ENCODE measurements at places on chromosomes 13 and 19. TPM values are rescaled to one million over a fixed set of nuclear protein-coding genes. Genes with fewer than 3 reads are reported as not detected.

DNA sequence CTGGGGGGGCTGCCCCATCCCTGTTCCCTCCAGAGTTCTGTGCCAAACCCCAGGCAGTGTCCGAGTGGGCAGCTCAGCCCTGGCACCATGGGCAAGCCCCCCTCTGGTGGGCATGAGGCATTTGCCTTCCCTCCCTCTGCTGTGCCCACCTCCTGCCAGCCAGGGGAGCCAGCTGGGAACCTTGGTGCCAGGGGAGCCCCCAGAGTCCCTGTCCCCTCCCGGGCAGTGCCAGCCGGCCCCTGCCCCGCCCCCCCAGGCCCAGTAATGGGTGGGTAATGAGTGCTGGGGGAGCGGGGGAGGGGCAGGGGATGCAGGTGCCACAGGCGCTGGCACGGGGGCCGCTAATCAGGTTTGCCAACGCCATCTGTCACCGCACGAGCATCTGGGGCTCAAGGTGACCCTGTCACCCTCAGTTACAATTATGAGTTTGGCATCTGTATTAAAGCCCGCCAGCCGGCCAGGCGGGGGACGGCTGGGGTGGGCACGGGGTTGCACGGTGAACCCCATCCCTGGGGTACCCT lies 5.9 kb downstream of the DAND5 start:
- DNase-seq, result no peak

Gene CGB5
- not detected for total RNA-seq

- DNase-seq, result no peak
These were observed 64.2 kb downstream of the SIAH3 start for GRCh38 chr13:45787346-45787745.

Gene RETN
- not detected for total RNA-seq

Gene ZNF577
- 13.2 TPM for total RNA-seq

DNA sequence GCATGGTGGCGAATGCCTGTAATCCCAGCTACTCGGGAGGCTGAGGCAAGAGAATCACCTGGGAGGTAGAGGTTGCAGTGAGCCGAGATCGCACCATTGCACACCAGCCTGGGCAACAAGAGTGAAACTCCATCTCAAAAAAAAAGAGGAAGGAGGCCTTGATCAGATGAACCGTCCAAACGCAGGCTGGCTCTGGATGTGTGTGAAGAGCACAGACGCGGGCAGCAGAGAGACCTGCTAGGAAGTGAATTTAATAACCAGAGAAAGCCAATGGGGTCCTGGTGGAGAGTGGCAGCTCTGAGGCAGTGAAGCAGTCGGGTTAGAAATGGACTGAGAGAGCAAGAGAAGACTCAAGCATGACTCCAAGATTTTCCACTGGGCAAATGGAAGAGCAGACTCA lies 136.5 kb downstream of the RNF17 start:
- DNase-seq, result no peak

Gene CILP2
- 0.29 TPM for total RNA-seq

Gene MBD3L2
- total RNA-seq, result not detected

Gene SULT2A1
- not detected for total RNA-seq

DNA sequence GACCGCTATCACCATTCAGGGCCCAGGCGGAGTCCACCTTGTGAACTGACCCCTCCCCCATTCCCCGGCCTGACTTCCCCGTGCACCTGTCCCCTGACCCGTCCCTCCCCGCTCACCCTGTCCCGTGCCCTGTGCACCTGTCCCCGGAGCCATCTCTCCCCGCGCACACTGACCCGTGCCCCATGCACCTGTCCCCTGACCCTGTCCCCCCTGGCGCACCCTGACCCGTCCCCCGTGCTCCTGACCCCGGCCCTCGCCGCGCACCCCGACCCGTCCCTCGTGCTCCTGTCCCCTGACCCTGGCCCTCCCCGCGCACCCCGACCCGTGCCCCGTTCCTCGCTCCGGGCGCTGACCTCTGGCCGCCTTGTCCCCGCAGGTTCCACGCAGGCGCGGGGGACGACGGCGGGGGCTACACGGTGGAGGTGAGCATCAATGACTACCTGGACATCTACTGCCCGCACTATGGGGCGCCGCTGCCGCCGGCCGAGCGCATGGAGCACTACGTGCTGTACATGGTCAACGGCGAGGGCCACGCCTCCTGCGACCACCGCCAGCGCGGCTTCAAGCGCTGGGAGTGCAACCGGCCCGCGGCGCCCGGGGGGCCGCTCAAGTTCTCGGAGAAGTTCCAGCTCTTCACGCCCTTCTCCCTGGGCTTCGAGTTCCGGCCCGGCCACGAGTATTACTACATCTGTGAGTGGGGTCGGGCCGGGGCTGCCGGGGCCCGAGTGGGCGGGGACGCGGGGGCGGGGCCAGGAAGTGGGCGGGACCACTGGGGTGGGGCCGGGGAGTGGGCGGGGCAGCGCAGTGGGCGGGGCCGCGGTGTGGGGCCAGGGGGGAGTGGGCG lies 9.7 kb downstream of the EFNA2 start:
- DNase-seq, result no peak

DNA sequence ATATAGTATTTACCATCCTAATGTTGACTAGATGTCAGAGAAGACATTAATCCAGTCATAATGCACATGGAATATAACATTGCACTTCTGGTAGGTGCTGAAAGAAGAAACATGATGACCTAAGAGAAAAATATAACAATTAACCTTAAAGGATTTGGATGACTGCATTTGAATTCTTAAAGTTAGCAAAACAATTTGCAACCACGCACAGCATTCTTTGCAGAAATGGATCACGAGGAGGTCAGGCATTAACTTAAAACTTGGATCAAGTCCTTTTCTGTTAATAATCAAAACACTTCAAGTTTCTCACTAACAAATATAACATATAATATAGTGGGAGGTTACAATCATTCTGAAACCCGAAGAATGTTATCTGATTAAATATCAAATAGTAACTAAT lies 525.0 kb upstream of the SLITRK6 start:
- no peak for DNase-seq

DNA sequence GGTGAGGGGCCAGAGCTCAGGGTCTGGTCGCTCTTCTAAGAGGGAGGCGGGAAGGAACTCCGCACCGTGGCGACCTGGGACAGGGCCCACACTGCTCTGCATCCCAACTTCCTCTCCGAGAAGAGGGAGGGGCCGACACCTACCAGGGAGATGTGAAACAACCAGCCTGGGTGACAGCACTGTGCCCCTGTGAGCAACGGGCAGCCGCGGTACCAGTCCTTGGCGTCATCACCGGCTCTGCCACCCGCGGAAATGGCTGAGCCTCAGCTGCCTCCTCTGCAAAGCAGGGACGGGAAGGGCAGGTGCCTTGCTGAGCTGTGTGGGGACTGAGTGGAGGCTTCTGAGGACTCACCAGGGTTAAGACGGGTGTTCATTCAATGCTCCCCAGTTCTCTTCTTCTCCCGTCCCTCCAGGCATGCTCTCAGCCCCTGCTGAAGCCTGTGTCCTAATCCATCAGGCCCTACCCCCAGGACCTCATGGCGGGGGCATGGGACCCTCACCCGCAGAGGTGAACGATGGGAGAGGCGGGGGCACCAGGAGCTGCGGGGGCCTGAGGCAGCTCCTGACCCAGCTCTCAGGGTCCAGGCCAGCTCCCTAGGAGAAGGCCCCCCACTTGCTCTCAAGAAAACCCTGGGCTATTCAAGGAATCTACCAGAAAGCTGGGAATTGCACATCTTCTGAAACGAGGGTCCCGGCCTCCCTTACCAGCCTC lies 9.3 kb downstream of the ZNF787 start:
- DNase-seq, result peak; percentile 61

- no peak for DNase-seq
These were observed 8.3 kb downstream of the TEX29 start for GRCh38 chr13:111328574-111329410.

Gene GAS6
- total RNA-seq, result 1.3 TPM

GRCh38 chr19:30375553-30376031 lies 3.4 kb downstream of the ZNF536 start:
- DNase-seq, result no peak

- no peak for DNase-seq
These were observed 197.0 kb downstream of the COL4A1 start for GRCh38 chr13:110109910-110110309.

Measured in activated B cell treated with CpG ODN at 0.5 μM for 24 hours (primary cell).